Cardiac atrium fibroblast (primary cell): ENCODE measurements at places on chromosomes 6 and 20. TPM values are rescaled to one million over a fixed set of nuclear protein-coding genes. Genes with fewer than 3 reads are reported as not detected.

Gene MUC22
- not detected in 2 replicates for total RNA-seq

Gene WFDC10B
- not detected in 2 replicates for total RNA-seq

Gene IMPG1
- total RNA-seq, result not detected in 2 replicates

Gene CAGE1
- not detected in 2 replicates for total RNA-seq

Gene GSTA3
- total RNA-seq, result not detected in 2 replicates

Gene PAK5
- not detected in 2 replicates for total RNA-seq

Gene ELOVL2
- total RNA-seq, result 7.0 and 60.1 TPM in 2 replicates

Gene FAM210B
- 41.8 and 46.9 TPM in 2 replicates for total RNA-seq

Gene DBNDD2
- total RNA-seq, result 7.9 and 10.1 TPM in 2 replicates

Gene F13A1
- total RNA-seq, result not detected in 2 replicates

Gene SPATS1
- total RNA-seq, result not detected in 2 replicates

Gene EYA2
- 3.6 and 4.2 TPM in 2 replicates for total RNA-seq

Gene STX11
- total RNA-seq, result 2.4 and 2.7 TPM in 2 replicates

Gene SLC35D3
- total RNA-seq, result not detected in 2 replicates

Gene MATN4
- total RNA-seq, result not detected in 2 replicates
